Activated CD8-positive, alpha-beta memory T cell treated with anti-CD3 and anti-CD28 coated beads for 48 hours (primary cell): ENCODE measurements at places on chromosomes 3 and 15.

DNA sequence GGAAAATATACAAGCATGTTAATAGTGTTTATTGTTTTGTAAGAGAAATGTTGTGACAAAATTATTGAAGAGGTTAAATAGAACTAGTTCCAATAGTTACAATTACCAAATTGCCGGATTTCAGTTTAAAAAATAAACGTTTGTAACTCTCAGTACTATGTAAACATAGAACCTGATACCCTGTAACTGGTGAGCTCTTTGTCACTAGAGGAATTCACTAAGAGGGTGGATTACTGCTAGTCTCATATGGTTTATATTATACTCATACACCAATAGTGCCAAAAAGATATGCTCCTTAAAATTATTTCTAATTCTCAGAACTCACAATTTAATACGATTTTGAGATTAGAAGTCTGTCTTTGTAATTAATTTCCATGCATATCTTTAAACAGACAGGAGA is 7.6 kb upstream of the GMNC start:
- DNase-seq = no peak

- no peak for DNase-seq
Measured at GRCh38 chr3:23071758-23072157, 131.4 kb upstream of the UBE2E2 start.

DNA sequence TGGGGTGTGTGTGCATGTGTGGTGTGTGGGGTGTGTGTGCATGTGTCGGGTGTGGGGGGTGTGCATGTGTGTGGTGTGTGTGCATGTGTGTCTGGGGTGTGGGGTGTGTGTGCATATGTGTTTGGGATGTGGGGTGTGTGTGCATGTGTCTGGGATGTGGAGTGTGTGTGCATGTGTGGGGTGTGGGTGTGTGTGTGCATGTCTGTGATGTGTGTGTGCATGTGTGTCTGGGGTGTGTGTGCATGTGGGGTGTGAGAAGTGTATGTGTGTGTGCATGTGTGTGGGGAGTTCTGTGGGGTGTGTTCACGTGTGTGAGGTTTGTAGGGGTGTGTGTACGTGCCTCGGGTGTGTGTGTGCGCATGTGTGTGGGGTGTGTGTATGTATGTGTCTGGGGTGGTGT is 6.7 kb upstream of the OCA2 start:
- no peak for DNase-seq

GRCh38 chr15:69625328-69625727 is 172.7 kb downstream of the RPLP1 start:
- no peak for DNase-seq

- no peak for DNase-seq
Measured at GRCh38 chr3:2652386-2652785, 457.8 kb downstream of the IL5RA start.

- DNase-seq = no peak
Measured at GRCh38 chr15:83538682-83539081, 91.5 kb downstream of the SH3GL3 start.

GRCh38 chr3:113546414-113546893 is 14.1 kb downstream of the SIDT1 start:
- DNase-seq = no peak

GRCh38 chr3:107977221-107978130 is 113.4 kb downstream of the CD47 start:
- no peak for DNase-seq

DNA sequence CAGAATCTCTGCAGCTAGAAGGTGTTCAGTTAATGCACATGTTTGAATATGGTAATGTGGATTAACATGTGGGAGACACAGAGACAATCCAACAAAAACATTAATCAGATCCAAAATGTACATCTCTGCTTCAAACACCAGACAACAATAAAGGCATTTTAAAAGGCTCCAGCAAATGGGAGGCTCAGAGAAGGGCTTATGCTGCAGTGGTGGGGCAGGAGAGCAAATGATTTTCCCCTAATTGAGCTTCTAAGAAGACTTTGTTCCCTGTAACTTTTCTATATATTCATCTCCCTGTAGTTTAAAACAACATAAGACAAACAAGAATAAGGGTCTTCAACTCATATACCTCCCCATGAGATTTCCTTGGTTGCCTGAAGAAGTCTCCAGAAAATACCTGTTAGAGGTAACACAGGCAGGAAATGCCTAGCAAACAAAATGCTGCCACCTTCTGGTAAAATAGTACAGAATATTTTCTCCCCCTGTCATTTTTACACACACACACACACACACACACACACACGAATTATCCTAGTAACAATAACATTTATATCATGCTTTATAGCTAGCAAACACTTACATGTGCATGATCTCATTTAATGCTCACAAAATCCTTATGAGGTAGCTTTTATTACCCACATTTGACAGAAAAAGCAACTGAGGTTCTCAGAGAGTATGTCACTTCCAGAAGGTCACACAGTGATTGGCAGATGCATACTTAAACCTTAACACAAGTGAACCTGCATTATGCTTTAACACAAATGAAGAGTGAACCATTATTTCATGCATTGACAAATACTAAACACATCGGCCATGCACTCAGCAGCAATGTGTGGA is 123.4 kb upstream of the MB21D2 start:
- DNase-seq = no peak

GRCh38 chr3:30657914-30658313 is 51.5 kb downstream of the TGFBR2 start:
- DNase-seq = no peak

GRCh38 chr3:70400194-70400593 is 87.8 kb upstream of the MDFIC2 start:
- no peak for DNase-seq

GRCh38 chr15:99671926-99672635 is 61.2 kb downstream of the LYSMD4 start:
- no peak for DNase-seq

- no peak for DNase-seq
Measured at GRCh38 chr3:190892395-190892902, 30.0 kb upstream of the GMNC start.

DNA sequence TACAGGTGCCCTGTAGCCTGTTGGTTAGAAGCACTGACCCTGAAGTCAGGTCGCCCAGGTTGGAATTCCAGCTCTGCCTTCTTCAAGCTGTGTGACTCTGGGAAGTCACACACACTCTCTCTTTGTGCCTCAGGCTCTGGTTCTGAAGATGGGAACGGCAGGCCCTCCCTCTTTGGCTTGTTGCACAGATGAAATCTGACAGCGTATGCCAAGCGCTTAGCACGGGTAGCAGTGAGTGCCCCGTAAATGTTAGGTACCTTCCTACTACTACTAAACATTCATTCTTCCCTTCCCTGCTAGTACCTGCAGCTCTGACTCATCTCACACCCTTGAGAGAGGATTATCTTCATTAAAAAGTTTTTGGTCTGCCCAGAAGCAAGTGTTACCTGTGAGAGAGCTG is 139.0 kb downstream of the PGPEP1L start:
- no peak for DNase-seq

DNA sequence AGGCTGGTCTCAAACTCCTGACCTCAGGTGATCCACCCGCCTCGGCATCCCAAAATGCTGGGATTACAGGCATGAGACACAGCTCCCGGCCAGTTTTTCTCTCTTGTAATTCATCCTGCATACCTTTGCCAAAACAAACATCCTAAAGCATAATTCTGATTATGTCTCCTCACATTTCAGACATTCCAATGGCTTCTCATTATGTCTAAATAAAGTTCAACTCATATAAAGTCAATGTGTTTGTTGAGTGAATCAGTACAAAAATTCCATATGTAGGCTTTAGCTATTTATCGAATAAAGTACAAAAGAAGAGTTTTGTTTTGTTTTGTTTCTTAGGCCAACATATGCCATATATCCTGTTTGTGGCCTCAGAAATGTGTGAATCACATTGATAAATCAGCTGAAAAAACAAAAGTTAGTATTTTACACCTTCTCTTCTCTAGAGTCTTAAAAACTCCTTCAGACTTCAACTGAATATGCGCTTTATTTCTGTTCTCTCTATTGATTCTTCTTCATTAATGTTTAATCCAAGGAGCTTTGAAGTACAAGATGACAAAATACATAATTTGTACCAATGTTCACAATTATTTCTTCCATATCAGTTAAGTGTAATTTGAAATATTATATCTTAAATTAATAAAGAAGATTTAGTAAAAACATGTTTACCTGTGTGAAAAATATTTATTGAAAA is 165.8 kb downstream of the MECOM start:
- DNase-seq = no peak

DNA sequence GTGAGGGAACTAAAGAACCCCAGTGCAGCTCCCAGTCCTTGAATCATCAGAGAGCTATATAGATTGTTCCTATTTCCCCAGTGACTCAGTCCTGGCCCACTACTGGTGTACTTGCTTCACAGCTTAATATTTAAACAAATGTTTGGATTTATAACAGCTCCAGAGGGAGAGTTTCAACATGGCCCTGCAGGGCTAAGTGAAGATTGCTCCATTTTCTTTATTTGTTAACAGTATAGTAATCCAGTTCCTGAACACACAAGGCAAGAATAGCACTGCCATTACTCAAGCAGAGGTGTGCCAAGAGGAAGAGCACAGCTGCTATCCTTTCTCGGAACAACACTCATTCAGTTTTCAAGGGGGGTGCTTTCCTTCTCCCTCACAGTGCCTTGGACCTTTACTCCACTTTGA is 6.5 kb downstream of the SQOR start:
- DNase-seq = no peak

- DNase-seq = no peak
Measured at GRCh38 chr3:192844836-192845525, 72.7 kb downstream of the MB21D2 start.

DNA sequence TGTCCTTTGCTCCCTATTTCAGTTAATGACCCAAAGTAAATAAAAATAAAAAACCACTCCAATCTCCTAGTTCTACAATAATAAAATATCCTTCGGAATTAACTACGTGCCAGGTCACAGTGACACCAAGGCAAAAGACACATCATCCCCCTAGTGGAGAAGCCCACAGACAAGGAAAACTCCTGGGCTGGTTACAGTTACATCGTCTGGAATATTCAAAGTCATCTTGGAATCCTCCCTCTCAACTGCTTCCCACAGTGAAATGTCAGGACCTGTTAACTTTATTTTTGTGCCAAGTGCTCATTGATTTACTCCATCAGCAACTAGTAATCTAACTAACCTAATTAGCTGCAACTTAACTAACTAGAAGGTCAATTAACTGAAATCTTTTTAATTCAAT is 349.3 kb downstream of the MAGI1 start:
- no peak for DNase-seq

GRCh38 chr15:47733085-47733484 is 15.8 kb downstream of the SEMA6D start:
- DNase-seq = no peak

- no peak for DNase-seq
Measured at GRCh38 chr3:55297706-55298105, 189.4 kb downstream of the WNT5A start.

- no peak for DNase-seq
Measured at GRCh38 chr3:124078953-124079911, 87.3 kb upstream of the ROPN1 start.

DNA sequence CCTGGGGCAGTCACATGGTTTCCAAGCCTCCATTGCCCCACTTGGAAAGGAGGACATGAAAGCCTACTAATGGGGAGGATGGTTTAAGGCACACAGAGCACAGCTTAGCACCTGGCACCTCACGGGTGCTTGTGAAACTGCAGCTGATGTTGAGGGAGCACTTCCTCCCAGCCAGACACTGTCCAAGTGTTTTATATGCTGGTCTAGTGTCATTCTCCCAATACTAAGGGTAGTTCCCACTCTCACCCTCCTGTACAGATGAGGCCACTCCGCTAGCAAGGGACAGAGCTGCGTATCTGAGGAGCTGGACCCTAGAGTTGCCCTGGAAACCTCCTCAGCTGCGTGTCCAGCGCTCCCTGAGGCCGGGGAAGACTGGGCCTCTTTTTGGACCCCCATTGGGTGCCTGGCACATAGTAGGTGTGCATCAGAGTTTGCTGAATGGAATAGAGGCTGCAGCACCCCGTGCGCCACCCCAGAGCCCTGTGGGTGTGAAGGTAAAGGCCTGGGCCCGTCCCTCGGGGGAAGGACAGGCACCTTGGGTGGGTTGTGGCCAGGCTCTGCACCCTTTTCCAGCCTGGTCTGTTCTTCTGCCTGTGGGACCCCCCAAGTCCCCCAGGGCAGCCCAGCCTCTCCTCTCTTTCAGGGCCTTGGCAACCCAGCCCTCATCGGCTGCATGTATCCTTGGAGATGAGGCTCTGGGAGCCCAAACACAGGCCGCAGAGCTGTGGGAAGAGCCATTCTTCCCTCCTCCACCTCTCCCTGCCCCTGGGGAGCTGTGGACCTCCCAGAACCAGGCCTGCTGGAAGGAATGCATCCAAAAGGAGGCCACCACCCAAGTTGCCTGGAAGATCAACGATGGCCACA is 31.3 kb downstream of the DNASE1L3 start:
- DNase-seq = no peak

DNA sequence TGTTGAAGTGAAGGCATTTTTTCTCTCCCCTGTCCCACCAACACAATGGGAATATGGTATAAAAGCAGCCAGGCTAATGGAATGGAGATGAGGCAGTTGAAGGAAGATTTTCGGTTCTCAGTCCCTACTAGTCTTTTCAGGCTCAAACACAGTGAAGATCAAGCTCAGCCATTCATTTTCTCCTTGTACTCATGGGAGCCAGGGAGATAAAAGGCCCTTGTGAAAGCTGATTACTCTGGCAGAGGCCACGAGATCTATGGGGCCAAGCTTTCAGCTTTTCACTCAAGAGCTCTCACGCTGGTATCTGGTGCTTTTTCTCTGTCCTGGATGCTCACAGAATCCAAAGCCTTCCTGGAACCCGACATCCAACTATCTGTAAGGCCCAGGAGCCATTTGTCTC is 14.5 kb upstream of the FAN1 start:
- no peak for DNase-seq

- DNase-seq = no peak
Measured at GRCh38 chr3:187264911-187265310, 26.6 kb downstream of the MASP1 start.

DNA sequence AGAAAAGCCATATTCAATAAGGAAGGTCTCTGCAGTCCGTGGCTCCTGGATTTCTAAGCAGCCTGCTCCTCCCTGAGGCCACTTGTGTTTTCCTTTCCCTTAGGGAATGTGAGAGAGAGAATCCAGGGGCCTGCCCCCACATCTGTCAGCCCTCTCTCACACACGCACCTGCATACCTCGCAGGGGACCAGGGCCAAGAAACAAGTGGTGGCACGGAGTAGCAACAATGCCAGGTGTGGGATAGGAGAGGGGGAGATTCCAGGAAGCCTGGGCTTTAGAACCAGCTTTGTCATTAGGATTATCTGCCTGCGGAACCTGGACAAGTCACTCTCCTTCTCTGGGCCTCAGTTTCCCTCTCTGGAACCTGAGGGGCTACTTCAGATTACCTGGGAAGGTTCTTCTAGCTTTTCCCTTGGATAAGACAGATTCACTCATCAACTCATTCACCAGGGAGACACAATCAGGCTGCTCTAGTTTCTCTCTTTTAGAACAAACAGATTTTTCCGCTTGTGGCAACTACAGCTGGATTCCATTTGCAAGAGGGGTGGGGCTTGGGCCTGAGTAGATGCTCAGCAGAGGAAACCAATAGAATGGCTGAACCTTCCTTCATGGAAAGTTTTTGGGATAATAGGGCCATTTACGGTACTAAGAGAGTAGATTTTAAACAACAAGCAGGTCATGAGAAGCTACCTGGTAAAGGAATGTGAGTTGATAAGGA is 19.5 kb downstream of the BCL6 start:
- no peak for DNase-seq
